H54 (cell line): ENCODE measurements at places on chromosomes 4 and X.

GRCh38 chr4:93313197-93313596 lies 515.4 kb upstream of the ATOH1 start:
- DNase-seq, result no peak

DNA sequence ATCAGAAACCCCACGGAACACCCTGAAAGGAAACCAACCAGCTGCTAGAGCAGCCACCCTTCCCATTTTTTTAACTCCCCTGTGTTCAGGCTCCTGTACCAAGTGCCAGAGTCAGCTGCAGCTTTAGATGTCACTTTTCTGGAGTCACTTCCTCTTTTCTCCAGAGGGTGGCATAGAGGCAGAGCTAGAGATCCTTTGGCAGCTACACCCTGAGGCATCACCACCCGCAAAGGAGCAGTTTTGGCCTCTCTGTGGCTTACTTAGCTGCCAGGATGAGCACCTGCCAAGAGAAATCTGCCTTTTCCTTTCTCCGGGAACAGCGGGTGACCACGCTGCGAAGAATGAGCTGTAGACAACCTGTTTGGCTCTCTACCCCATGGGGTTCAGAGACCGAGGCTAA lies 58.0 kb upstream of the CHRDL1 start:
- peak; percentile 17 for DNase-seq

- DNase-seq, result no peak
Measured at GRCh38 chr4:70613306-70614183, 15.0 kb upstream of the ENAM start.

DNA sequence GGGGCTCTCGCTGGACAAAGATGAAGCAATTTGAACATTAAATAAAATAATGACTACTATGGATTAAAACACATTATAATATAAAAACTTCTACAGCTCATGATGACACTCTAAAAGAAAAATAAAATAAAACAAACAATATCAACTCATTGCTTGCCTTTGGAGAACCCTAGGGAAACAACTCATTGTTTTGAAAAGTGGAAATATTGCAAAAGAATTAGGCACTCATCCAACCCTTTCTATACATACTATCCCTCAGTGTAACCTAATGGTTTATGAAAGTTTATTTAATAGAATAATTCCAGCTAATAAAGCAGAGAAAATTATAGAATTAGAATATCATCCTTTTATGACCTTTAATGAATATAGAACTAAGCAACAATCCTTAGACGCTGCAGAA lies 718 bp downstream of the RAB40A start:
- no peak for DNase-seq

- DNase-seq, result no peak
Measured at GRCh38 chr4:55396308-55397125, 760 bp downstream of the TMEM165 start.

DNA sequence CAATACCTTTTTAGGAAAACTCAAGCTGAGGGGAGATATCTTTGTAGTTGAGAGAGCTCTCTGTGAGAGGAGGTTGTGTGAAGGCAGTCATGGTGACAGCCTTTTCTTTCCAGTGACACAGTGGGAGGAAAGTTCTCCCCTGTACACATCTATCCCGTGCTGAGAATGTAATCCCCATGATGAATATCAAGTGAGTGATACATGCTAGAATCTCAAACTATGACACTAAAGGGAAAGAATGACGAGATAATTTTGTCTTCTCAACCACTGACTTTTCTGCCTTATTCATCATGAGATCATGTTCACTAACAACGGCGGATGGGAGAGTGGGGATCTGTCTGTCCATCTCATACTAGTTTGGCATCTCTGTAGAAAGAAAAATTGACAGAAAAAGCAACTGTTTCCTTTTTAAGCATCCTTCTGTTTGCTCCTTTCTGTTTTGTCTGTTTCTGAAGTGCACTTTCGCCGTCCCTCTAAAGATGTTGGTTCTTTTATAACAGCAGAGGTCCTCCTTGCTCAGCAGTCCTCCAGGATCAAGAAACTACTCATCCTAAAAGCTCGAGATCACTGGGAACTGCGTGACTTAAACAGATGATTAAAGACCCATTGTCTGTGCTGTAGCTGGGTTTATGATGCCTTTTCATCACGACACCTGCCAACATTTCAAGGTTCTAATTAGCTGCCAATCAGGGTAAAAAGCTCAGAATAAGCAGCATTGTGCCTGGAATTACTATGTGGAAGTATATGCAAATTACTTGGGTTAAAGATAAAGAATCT lies 137.6 kb downstream of the DCK start:
- DNase-seq, result no peak

DNA sequence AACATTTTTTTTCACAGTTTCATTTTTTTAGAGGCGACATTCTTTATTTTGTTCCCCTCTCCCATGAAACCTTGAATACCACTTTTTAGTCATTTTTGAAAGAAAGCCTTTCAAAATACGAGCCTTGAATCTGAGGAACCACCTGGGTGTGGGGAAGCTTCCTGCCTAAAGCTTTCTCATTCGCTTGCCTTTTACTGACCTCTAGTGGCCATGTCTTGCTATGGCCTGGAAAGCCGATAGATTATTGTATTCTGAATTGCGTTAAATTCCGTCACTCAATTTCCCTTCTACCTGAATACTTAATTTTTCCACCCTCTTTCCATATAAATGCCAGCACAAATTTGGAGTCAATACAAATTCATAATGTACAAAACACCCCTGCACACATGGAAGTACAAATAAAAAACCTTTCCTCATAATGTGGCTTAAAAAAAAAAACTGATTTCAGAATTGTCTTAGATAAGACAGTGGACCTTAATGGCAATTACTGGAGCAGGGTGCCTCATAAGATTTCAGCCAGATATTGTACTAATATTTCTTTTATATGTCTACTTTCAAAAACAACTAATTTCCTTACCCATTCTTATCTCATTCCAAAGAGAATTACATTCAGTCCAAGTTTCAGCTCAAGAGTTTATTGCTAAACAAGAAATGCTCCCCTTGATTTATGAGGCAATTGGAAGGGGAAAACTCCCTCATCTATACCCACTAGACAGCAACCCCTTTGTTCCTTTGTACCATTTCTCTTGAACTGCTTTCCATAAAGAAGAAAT lies 217.9 kb downstream of the CENPC start:
- peak; percentile 7 for DNase-seq

GRCh38 chrX:74467656-74468055 lies 46.4 kb downstream of the SLC16A2 start:
- DNase-seq, result no peak

DNA sequence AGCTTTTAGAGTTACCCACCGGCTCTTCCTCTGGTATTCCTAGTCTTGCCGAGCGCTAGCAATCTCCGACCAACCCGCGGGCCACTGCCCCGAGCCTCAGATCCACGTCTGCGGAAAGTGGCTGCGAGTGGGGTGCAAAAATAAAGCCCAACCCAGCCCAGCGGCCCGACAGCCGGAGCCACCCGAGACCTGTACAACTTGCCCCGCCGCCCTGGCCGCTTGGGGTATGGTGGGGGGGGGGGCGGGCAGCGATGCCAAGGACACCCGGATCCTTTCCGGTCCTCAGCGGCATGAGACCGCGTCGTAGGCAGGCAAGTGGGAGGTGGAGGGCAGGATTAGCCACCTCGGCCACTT lies 1.6 kb downstream of the SLITRK4 start:
- DNase-seq, result no peak
